Activated naive CD8-positive, alpha-beta T cell treated with anti-CD3 and anti-CD28 coated beads, Interleukin-2, amount 50 U/mL, for 24 hours (primary cell): ENCODE measurements at places on chromosomes 5 and 9.

GRCh38 chr5:67805666-67806348 lies 409.7 kb upstream of the PIK3R1 start:
- no peak for DNase-seq

DNA sequence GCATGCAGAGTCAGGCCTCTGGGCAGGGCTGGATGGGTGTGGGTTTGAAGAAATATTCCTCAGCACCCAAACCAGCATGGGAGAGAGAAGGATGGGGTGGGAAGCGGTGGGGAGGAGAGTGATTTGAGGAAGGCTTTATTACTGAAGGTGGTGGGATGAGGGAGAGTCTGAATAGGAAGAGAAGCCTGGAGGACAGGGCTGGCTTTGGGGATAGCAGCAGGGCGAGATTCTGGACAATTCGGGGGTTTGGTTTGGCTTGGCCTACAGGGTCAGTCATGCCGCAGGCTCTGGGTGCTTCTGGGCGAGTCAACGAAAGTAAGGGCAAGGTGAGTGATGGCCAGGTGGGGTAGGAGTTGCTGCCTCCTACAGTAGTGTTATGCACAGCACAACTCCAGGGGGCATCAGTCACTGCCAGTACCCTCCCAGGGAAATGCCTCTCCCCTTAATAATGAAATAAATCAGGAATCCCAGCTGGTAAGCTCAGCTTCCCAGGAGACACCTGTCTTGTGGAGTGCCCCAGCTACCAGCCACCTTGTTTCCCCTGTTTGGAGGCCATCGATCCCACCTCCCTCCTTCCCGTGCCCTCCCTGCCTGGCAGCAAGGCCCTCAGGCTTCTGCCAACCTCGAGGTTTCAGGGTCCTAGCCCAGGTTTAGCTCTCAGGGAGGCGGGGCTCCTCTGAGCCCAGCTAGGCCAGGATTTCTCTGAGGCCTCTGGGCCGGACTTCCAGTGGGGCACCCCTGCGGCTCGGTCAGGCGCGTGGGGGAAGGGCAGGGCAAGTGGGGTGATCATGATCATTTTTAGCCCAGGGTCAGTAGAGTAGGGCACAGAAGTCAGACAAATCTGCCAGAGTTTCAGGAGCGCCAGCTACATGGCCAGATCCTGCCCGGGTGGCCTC lies 741 bp upstream of the NKX2-5 start:
- DNase-seq = no peak

GRCh38 chr5:140822281-140822629 lies 842 bp downstream of the PCDHA5 start:
- no peak for DNase-seq

DNA sequence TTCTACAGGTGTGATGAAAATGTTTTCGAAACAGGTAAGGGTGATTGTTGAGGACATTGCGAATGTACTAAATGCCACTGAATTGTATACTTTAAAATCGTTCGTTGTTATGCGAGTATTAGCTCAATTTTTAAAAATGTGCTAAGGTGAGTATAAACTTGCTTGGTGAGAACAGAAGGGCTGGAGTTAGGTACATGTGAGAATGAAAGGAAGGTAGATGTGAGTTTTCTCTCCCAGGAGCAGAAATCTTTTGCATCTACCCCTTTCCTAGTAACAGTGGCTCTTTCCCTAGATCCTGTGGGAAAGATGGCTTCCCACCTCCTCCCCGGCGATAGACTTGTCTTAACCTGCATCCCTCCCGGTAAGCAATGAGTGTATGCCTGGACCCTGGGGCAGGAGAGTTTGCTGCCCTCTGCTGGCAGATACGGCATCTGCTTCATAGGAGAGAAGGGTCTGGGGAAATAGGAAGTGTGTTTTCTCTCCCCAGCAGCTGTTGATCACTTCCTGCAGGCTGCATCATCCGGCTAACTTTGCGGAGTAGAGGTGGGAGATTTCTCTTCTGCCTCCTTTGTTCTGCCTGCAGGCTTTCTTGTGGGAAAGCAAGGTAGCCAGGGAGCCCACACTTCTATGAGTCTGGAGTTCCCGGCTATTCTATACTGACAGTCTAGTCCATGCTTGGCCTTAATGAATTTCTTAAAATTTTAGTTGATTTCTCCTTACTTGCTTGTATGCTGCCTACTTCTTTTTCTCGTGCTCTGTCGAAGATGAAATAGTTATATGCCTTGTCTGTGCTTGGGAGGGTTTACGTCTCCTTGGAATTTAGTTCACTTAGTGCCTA lies 373.3 kb upstream of the SEMA6A start:
- peak; percentile 61 for DNase-seq

DNA sequence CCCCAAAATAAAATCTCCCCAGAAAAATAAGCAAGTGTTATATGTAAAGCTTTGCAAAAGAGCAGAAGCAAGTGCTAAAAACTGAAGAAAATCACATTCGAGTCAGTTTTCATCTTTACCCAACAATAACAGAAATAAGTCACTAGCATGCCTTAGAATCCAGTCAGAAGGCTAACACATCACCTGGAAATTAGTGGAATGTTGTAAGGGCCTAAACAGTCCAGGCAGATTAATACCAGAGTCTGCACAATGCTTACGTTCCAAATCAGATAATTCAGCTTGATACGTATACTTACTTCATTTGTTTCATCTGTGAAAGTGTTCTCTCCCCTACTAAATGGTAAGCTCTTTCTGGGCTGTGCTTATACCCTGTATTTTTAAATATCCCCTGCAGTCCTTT lies 42.7 kb downstream of the SUSD1 start:
- DNase-seq = no peak

- DNase-seq = no peak
Measured at GRCh38 chr9:126999315-127000068, 84.9 kb downstream of the RALGPS1 start.

- DNase-seq = no peak
Measured at GRCh38 chr9:130042406-130042884, 544 bp downstream of the FNBP1 start.

DNA sequence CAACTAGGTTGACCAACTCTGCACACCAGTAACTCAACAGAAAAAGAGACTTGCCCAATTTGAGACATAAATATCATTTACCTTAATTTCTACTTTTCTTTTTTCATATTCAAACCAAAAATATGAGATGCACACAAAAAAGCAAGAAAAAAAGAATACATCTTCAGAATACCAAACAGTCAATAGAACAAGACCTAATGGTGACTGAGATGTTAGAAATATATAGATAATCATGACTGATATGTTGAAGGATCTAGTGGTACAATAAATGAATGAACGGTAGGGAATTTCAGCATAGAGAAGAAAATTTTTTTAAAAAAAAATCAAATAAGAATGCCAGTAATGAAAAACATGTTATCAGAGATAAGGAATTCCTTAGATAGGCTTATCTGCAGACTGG lies 29.1 kb upstream of the ATG10 start:
- no peak for DNase-seq

DNA sequence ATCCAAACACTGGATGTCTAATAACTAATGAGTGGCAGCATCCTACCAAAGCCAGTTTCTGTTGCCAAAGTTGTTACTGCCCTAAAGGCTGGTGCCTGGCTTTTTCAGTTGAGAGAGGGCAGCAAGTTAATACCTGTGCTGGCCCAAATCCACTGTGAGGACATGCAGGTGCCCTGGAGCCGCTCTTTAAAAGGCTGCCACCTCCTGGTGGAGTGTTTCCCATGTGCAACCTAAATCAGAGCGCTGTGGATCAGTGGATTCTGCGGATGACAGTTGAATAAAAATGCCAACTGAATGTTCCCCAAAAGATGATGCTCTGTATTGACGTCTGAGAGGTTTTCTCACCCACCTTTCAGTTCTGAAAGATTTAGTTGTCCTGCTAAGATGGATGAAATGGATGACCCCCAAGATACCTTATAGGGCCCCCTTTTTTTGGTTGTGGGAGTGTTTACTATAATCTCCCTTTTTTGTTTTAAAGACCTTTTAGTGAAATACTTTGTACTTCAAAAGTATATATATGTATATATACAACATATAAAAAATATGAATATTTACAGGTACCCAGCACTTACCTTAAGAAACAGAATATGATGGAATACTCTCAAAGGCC lies 146.4 kb downstream of the EGFLAM start:
- DNase-seq = no peak

DNA sequence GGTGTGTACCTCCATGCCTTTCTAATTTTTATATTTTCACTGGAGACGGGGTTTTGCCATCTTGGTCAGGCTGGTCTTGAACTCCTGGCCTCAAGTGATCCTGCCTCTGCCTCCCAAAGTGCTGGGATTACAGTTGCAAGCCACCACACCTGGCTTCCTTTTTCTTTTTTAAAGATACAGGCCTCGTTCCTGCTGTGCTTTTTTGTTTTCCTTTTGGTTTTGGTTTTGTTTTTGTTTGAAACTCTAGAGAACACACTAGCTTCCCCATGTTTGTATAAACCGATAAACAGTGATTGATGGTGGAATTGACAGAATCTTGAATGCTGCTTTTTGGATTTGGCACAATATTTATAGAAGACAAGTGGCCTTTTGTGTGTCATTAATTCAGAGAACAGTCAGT lies 1603.4 kb downstream of the MAT2B start:
- no peak for DNase-seq

DNA sequence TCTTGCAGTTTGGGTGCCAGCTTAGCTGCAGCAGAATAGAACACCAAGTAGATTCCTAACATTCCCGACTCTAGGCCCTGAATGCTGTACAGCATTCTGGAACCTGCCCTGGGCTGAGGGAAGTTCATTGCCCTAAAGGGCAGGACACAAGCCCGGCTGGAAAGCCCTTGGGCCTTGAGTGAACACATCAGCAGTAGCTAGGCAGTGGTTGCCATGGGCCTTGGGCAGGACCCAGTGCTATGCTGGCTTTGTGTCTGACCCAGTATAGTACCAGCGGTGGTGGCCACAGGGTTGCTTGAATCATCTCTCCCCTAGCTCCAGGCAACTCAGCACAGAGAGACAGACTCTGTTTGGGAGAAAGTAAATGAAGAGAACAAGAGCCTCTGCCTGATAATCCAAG lies 137.8 kb downstream of the AGTPBP1 start:
- DNase-seq = no peak
